ENCODE measurements at places on chromosomes 13 and 19. TPM values are rescaled to one million over a fixed set of nuclear protein-coding genes. Genes with fewer than 3 reads are reported as not detected.
A peak's percentile ranks its signal among the peaks of the same experiment; 100 is the strongest.

Gene USP12
- total RNA-seq: 20.9 TPM

Gene TSHZ3
- 6.4 TPM for total RNA-seq

- H3K4me3 ChIP-seq: no peak overlapping the region
- DNase-seq: peak; percentile 85
- H3K36me3 ChIP-seq: no peaks in the 10 kb centered on the region
- H3K4me1 ChIP-seq: no peaks in the 10 kb centered on the region
- no peaks in the 10 kb centered on the region for H3K27me3 ChIP-seq
Observed at GRCh38 chr19:53511933-53512374, 26.0 kb upstream of the ZNF331 start.

Gene TMC4
- total RNA-seq: 99.5 TPM

DNA sequence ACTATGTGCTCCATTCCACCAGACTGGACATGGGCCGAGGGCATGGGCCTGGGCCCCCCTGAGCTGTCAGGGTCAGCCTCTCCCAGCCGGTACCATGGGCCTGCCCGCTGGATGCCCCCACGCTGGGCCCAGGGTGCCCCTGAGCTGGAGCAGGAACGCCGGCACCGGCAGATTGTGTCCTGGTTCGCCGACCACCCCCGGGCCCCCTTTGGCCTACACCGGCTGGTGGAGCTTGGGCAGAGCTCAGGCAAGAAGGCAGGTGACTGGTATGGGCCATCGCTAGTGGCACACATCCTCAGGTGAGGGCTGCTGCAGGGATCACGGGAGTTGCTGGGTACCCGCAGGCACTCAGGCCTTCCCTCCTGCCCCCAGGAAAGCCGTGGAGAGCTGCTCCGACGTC is 3.1 kb downstream of the ATG4D start:
- peaks cover 14% of the 10 kb centered on the region for H3K4me1 ChIP-seq
- H3K27me3 ChIP-seq: no peaks in the 10 kb centered on the region
- no peak overlapping the region for H3K27ac ChIP-seq
- no peak for DNase-seq

GRCh38 chr19:16197188-16197621 is 506 bp upstream of the AP1M1 start:
- H3K36me3 ChIP-seq: peaks cover 29% of the 10 kb centered on the region
- no peak for DNase-seq
- H3K4me1 ChIP-seq: peaks cover 54% of the 10 kb centered on the region
- no peaks in the 10 kb centered on the region for H3K27me3 ChIP-seq
- peak overlapping the region; percentile 80 for H3K4me3 ChIP-seq
